Liver (tissue), 10 donors: ENCODE measurements at places on chromosomes 13 and 19.

DNA sequence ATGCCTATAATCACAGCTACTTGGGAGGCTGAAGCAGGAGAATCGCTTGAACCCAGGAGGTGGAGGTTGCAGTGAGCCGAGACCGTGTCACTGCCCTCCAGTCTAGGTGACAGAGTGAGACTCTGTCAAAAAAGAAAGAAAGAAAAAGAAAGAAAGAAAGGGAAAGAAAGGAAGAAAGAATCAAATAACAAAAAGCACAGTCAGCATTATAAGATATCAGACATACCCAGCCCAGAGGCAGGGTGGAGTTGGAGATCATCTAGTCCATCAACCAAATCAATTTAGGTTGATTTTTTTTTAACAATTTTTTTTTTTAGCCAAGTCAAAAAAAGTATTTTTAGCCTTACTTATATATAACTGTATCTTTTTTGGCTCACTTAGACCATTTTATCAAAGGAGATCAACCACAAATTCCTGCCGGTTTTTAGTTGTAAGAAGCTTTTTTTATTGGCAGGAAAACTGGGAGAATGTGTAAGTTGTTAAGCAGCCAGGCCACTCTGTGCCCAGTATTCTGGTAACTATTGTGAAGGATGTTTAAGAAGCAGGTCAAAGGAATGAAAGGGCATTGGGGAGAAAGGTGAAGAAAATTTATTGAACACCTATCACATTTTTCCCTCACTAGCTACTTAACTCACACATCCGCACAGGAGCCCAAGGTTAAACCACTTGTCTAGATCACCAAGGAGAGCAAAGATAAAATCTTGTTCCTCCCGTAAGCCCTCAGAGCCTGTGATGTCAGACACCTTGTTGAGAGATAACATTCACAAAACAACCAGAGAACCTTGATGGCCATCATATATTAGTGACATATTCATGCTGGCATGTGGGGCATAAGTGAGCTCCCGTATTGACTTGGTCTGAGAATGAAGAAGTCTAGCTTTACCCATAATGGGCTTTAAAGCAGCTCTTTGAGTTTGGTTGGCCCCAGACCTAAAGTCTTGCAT is 91.8 kb downstream of the COL4A2 start:
- no peak for DNase-seq

- DNase-seq = no peak
Observed at GRCh38 chr19:6610934-6611852, 20.2 kb upstream of the CD70 start.

DNA sequence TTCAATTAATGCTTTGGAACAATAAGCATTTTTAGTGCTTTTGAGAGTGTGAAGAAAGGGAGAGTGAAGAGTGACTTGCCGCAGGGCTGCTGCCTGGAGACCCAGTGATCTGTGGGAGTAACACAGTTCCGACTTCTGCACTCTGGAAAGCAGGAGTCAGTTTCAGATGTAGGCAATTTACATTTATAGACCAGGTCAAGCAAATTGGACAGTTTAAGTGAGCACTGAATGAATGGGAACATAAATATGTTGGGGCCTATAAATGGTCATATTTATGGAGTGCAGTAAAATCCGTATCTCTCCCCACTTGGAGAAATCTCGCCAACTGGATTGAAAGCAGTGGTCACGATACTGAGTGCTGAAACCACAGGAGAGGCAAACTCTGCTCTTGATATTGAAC is 9.4 kb upstream of the SHISA2 start:
- DNase-seq = no peak

GRCh38 chr19:50311723-50312635 is 17.2 kb downstream of the KCNC3 start:
- DNase-seq = no peak

DNA sequence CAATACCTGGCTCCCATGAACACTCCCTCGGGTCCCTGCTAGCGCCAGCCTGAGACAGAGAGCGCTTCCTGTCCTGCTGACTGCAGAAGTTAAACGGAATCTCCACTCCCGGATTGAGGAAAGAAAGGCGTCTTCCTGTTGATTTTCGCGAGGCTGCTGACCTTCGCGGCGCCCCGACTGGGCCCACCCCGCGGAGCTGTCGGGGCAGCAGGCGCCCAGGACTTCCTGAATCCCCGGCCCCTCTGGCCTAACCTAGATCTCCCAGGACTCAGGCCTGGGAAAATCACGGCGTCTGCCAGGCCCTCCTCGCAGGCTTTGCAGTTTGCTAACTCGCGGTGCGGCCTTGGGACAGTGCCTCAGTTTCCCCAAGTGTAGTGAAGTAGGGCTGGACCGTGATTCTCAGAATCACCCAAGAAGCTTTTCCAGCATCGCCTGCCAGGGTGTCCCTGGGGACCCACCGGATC is 108.8 kb downstream of the KCTD15 start:
- DNase-seq = no peak

DNA sequence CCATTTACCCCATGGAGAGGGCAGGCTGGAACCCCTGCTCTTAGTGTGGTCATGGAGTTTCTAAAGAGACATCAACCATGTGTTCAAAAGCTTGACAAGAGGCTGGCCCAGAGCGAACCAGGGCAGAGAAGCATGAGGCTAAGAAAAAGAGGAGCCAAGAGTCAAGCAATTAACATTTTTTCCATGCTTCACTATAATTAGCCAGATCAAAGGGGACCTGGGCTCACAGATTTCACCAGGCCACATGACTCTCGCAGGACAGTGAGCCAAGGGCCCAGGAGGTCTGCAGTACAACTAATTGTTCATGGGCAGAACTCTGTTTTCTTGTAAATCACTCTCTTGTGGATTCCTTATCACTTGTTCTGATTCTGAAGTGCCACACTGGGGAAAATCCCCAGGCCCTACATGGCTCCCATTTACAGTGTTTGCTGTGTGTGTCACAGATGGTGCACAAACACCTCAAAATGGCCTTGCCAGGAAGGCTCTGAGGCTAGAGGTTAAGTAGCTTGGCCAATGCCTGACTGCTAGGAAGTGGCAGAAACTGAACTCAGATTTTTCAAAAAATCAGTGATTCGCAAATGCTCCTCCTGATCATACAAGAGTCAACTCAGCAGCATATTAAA is 101.2 kb downstream of the LHFPL6 start:
- DNase-seq = no peak
